MCF 10A (cell line): ENCODE measurements at places on chromosomes 16 and 17. TPM values are rescaled to one million over a fixed set of nuclear protein-coding genes. Genes with fewer than 3 reads are reported as not detected.

- H3K4me3 ChIP-seq: no peak overlapping the region
- H3K27ac ChIP-seq: peak overlapping the region; percentile 8
- no peaks in the 10 kb centered on the region for H3K27me3 ChIP-seq
- H3K4me1 ChIP-seq: peaks cover 13% of the 10 kb centered on the region
These were observed 154.5 kb downstream of the PARN start for GRCh38 chr16:14475370-14476139.

DNA sequence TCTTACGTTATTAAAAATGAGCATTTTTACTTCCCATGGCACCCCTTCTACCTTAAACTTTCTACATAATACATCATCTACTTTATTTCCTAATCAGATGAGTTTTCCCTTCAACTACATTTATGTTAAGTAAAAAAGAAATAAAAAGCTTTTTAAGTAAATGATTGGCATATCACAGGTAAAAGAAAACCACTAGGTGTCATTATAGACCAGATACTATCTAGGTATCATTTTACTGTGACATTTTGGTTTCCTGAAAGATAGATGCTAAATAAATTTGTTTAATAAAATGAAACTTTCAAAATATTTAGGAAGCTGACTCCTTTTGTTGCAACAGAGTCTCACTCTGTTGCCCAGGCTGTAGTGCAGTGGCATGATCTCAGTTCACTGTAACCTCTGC is 3.8 kb upstream of the CMTM1 start:
- H3K4me1 ChIP-seq: no peaks in the 10 kb centered on the region
- peaks cover 63% of the 10 kb centered on the region for H3K36me3 ChIP-seq
- no peak overlapping the region for H3K4me3 ChIP-seq
- H3K27ac ChIP-seq: no peak overlapping the region
- DNase-seq: no peak
- no peaks in the 10 kb centered on the region for H3K27me3 ChIP-seq

GRCh38 chr17:47843391-47843730 is 2.3 kb upstream of the SCRN2 start:
- H3K4me1 ChIP-seq: peaks cover 7% of the 10 kb centered on the region
- no peaks in the 10 kb centered on the region for H3K36me3 ChIP-seq
- no peak overlapping the region for H3K27ac ChIP-seq
- DNase-seq: no peak

DNA sequence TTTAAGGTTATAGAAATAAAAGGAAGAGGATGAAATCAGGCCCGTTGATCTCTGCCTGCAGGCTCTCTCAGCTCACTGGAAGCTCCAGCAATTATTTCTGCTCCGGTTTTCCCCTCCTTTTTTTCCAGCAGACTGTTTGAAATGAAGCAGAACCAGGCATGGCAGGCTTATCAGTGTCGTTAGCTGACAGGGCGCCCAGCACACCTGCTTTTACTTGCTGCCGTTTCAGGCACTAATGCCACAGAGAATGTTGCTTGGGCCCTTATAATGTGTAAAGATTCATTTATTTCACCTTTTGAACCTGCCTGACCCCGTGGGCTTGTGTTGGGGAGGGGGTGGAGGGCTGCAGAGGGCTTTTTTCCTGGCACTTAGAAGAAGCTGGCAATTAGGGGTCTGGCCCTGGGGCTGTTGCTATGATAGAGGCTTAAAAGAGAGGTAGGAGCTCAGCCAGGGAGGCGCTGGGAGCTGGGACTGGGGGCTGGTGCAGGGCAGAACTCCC is 108.1 kb downstream of the IRX3 start:
- H3K36me3 ChIP-seq: no peaks in the 10 kb centered on the region
- peaks cover 11% of the 10 kb centered on the region for H3K4me1 ChIP-seq
- no peak overlapping the region for H3K27ac ChIP-seq
- no peak for DNase-seq

- no peak for DNase-seq
- no peak overlapping the region for H3K4me3 ChIP-seq
- no peak overlapping the region for H3K27ac ChIP-seq
- no peaks in the 10 kb centered on the region for H3K27me3 ChIP-seq
- peaks cover 6% of the 10 kb centered on the region for H3K4me1 ChIP-seq
- peaks cover 69% of the 10 kb centered on the region for H3K36me3 ChIP-seq
These were observed 29.6 kb downstream of the COG4 start for GRCh38 chr16:70493802-70494201.

DNA sequence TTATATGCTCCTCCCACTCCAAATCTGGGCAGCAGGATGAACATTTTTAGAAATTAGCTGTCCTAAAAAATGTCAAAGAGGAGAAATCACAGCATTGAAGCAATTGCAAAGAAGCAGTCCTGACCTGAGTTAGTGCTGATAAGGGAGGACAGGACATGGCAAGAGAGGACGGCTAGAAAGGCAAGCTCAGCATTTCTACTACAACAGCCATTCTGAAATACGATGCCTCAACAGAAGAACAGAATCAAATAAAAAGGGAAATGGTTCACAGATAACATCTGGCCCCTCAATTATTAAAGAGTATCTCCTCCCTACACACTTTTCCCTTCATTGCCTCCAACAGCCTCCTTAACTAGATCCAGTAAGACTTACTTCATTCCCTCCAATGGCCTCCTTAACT is 18.3 kb downstream of the VPS53 start:
- no peaks in the 10 kb centered on the region for H3K27me3 ChIP-seq
- H3K27ac ChIP-seq: no peak overlapping the region
- H3K4me1 ChIP-seq: peaks cover 22% of the 10 kb centered on the region
- no peak for DNase-seq

DNA sequence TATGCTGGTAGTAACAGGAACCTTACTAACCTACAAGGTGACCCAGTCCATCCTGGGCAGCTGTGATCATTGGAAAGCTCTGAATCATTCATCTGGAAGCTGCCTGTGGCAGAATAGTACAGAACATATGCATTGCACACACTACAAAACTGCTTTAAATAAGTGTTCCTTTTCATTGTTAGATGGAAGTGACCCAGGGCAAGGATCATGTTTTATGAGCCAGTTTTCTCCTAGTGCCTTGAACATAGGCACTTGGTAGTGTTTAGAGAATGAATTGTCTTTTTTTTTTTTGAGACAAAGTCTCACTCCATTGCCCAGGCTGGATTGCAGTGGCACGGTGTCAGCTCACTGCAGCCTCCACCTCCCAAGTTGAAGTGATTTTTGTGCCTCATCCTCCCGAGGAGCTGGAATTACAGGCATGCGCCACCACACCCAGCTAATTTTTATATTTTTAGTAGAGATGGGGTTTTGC is 55.4 kb downstream of the TENT4B start:
- peak; percentile 63 for DNase-seq
- no peaks in the 10 kb centered on the region for H3K27me3 ChIP-seq
- peak overlapping the region; percentile 41 for H3K4me3 ChIP-seq
- H3K36me3 ChIP-seq: peaks cover 23% of the 10 kb centered on the region
- peaks cover 51% of the 10 kb centered on the region for H3K4me1 ChIP-seq

DNA sequence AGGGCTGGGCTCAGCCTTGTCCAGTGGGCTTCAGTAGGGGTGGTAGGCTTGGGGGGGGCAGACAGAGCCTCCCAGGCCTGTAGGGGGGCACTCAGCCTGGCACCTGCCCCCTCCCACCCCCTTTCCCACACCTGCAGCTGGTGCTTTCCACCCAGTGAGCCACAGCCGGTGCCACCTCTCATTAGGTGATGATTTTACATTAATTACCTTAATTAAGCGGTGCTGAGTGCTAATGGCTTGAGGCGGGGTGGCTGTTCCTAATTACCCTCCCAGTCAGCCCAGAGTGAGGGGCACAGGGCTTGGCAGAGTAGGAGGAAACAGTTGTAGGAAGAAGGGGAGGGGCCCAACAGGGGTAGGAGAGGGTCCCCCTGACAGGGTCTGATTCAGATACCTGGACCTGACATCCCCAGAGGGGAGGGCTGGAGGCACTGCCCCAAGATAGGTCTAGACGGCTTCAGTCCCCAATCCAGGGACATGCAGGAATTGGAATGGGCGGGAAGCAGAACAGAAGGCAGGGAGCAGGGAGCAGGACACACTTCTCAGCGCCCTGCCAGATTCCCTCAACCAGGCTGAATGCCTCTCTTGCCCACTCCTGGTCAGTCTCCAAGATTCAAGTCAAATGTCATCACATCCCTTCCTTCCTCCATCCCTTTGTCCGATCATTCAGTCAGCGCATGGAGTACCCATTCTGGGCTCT is 26.5 kb upstream of the PHF12 start:
- no peaks in the 10 kb centered on the region for H3K36me3 ChIP-seq
- H3K27me3 ChIP-seq: peaks cover 16% of the 10 kb centered on the region
- DNase-seq: no peak
- no peaks in the 10 kb centered on the region for H3K4me1 ChIP-seq
- no peak overlapping the region for H3K27ac ChIP-seq
- no peak overlapping the region for H3K4me3 ChIP-seq

The GJD3 gene
- total RNA-seq: not detected in 2 replicates

The SLFN12L gene
- total RNA-seq: 0.34 and 0.35 TPM in 2 replicates

The ESRP2 gene
- total RNA-seq: 42.7 and 48.8 TPM in 2 replicates

The SECTM1 gene
- total RNA-seq: 7.5 and 13.4 TPM in 2 replicates

The KRT23 gene
- not detected in 2 replicates for total RNA-seq

The MYH8 gene
- not detected in 2 replicates for total RNA-seq

The MYO15A gene
- total RNA-seq: 0.20 and 1.1 TPM in 2 replicates

The AGRP gene
- not detected in 2 replicates for total RNA-seq

The NPIPB6 gene
- 1.6 and 2.1 TPM in 2 replicates for total RNA-seq

The PMFBP1 gene
- 1.4 TPM in 2 replicates for total RNA-seq
